CD8-positive, alpha-beta memory T cell (primary cell): ENCODE measurements at places on chromosomes 7 and 10. TPM values are rescaled to one million over a fixed set of nuclear protein-coding genes. Genes with fewer than 3 reads are reported as not detected.

DNA sequence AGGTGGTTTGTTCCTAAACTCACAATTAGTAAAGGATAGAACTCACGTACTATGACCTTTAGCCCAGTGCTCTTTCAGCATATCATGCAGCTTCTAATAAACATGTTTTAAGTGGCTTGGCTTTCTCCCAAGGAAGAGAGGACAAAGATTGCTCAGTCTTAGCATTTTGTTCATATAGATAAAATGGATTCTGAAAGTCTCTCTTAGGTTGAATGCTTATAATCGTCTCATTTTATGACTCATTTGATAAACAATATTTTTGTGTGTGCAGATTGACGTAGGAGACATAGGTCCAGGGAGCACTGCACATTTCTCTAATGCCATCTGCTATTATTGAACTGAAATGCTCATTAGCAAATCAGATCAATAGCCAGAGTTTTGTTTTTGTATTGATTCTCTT, 44.8 kb downstream of the GNAT3 start:
- H3K27me3 ChIP-seq: no peaks in the 10 kb centered on the region
- no peak overlapping the region for H3K27ac ChIP-seq
- H3K4me1 ChIP-seq: no peaks in the 10 kb centered on the region
- no peak overlapping the region for H3K4me3 ChIP-seq
- H3K36me3 ChIP-seq: no peaks in the 10 kb centered on the region

Gene MBL2
- total RNA-seq: not detected

DNA sequence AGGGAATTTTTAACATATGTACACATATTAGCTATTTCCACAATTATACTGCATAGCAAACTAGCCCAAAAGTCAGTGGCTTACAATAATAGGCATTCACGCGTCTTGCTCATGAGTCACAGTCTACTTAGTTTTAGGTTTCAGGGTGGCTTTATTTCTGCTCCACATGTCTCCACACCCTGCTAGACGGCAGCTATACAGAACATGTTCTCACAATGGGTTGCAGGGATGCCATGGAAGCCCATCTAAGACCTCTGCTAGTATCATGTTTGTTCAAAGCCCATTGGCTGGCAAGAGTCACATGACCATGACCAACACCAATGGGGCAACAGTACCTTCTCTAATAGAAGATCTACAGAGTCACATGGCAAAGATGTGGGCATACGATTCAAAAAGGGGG, 96.3 kb upstream of the NEBL start:
- H3K27me3 ChIP-seq: no peaks in the 10 kb centered on the region
- no peak overlapping the region for H3K4me3 ChIP-seq
- H3K27ac ChIP-seq: no peak overlapping the region

DNA sequence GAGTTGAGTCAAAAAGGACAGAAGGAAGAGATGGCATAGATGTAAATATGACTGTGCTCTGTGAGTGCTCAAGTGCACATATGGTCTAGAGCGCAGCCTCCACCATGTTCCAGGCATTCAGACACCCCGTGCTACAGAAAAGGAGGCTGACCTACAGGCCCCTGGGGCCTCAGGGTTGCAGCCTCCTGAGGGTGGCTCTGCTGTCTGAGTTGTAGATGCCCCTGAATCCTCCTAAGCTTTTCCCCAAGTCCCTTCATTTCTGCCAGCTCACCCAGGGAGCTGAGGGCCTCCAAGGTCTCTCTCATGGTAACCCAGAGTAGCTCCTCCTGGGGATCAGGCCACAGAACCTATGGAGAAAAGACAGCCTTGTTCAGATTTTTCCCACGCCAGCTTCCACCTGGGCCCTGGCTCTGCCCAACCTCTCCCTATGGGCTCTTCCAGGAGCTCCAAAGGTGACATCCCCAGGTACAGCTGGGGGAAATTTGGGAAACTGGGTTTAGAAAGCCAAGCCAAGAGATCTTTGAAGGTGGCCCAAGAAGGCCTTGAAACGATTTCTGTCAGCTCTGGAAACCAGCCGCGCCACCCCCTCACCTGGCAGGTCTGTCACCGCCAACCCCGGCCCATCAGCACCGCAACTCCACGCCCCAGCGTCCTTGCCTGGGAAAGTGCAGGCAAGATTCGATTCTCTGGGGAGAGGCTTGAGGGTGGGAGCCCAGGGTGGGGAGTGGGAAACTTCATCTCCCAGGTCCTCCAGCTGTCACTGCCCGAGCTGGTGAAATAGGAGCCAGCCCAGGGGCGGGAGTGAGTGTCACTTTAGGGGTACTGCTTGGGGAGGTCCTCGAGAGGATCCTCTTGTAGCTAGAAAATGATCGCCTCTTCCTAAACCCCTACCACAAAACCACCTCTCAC, 2.4 kb downstream of the ZNF467 start:
- H3K36me3 ChIP-seq: no peaks in the 10 kb centered on the region
- DNase-seq: no peak
- H3K27me3 ChIP-seq: no peaks in the 10 kb centered on the region
- H3K27ac ChIP-seq: peak overlapping the region; percentile 27

GRCh38 chr7:128791972-128792327, 182 bp downstream of the CCDC136 start:
- no peak for DNase-seq
- no peaks in the 10 kb centered on the region for H3K27me3 ChIP-seq
- H3K36me3 ChIP-seq: no peaks in the 10 kb centered on the region
- peak overlapping the region; percentile 77 for H3K4me3 ChIP-seq
